ENCODE measurements at places on chromosomes 5 and 9.

DNA sequence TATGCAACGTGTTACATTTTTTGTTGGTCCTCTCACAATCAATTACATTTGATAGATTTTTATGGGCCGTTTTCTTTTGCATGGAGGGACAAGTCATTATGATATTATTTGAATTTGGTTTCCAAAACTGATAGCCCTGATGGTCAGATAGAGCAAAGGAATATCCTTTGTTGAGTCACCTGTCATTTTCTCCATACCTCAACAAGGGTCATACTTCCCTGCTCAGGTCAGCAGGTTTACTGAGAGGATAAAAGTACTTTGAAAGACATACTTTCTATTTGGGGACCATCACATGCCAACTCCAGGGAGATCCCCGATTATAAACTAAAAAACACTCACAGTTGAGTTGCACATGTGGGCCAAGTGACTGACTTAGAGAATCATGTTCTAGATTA is 132.9 kb downstream of the SUSD1 start:
- no peak for DNase-seq

GRCh38 chr5:9661316-9662015 is 31.3 kb upstream of the TAS2R1 start:
- DNase-seq, result no peak

GRCh38 chr5:169656125-169656901 is 19.2 kb downstream of the DOCK2 start:
- no peak for DNase-seq

GRCh38 chr5:55176176-55176818 is 3.3 kb upstream of the CDC20B start:
- DNase-seq, result no peak

GRCh38 chr5:66143473-66144073 is 527 bp upstream of the SREK1 start:
- no peak for DNase-seq

DNA sequence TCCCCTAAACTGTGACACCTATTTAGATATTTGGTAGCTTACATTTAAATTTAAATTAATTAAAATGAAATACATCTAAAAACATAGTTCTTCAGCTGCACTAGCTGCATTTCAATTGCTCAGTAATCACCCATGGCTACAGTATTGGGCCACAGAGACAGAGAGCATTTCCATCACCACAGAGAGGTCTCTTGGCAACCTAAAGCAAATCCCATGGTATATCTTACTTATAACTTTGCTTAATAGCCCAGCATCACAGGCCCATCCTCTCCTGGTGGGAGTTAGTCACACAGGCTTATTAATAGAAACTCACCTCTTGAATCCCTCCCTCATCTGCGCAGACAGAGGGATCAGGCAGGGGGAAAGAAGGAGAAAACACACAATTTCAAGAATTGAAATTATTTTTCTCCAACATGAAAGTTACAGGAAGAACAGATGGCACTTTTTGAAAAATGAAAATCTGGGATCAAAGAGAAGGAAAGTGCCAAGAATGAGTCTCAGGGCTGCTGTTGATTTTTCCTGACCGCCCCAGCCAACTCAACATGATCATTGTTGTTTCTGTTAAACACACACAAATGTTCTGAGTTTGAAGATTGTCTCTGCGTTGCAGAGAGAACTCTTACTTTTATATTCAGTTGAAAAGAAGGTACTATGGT is 144.6 kb downstream of the CMYA5 start:
- DNase-seq, result no peak

- peak; percentile 56 for DNase-seq
Observed at GRCh38 chr5:169091396-169091980, 209.5 kb downstream of the SLIT3 start.

DNA sequence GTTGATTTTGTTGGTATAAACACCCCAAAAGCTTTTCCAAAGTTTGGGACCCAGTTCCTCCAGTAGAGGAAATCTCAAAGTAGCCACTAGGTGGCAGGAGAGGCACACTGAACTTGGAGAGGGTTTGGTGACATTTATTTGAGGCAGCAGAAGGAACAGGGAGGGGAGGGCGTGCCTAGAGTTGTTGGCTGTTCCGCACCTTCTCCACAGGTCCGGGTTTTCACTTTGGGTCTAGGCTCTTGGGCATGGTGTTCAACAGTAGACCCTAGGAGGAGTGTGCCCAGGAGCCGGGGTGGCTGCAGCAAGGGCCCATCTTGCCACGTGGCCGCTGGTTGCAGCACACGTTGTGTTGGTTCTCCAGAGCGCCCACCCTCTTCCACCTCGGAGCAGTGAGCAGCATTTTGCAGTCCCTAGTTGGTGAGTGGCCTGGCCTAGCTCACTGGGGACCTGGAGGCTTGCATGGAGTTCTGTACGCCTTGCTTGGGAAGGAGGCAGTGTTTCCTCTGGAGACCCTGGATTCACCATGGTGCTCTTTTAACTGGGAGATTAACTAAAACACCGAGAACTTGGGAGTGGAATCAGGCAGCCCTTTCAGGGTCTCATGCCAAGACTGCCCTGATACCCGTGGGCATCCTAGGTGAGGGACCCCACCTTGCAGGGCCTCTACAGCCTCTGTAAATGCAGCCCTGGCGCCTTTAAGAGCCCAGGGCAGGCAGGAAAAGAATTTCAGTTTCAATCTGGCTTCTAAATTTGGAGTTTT is 28.2 kb downstream of the PTPA start:
- DNase-seq, result peak; percentile 76

- DNase-seq, result no peak
Observed at GRCh38 chr9:137241490-137242268, 592 bp downstream of the TUBB4B start.

Measured in cerebellar nuclear complex (tissue), 1 donor.